ENCODE measurements at places on chromosomes 16 and 17.

DNA sequence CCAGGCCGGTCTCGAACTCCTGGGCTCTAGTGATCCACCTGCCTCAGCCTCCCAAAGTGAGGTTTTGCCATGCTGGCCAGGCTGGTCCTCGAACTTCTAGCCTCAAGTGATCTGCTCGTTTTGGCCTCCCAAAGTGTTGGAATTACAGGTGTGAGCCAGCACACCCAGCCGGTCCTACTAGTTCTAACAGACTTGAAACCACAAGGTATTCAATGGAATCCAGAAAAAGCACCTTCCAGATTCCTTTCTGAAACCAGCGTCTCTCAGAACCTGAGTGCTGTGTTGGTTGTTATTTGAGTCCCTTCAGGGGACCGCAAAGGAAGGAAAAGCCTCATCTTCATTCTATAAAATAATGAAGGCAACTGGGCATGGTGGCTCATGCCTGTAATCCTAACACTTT is 4.1 kb downstream of the KRABD2 start:
- DNase-seq, result no peak

DNA sequence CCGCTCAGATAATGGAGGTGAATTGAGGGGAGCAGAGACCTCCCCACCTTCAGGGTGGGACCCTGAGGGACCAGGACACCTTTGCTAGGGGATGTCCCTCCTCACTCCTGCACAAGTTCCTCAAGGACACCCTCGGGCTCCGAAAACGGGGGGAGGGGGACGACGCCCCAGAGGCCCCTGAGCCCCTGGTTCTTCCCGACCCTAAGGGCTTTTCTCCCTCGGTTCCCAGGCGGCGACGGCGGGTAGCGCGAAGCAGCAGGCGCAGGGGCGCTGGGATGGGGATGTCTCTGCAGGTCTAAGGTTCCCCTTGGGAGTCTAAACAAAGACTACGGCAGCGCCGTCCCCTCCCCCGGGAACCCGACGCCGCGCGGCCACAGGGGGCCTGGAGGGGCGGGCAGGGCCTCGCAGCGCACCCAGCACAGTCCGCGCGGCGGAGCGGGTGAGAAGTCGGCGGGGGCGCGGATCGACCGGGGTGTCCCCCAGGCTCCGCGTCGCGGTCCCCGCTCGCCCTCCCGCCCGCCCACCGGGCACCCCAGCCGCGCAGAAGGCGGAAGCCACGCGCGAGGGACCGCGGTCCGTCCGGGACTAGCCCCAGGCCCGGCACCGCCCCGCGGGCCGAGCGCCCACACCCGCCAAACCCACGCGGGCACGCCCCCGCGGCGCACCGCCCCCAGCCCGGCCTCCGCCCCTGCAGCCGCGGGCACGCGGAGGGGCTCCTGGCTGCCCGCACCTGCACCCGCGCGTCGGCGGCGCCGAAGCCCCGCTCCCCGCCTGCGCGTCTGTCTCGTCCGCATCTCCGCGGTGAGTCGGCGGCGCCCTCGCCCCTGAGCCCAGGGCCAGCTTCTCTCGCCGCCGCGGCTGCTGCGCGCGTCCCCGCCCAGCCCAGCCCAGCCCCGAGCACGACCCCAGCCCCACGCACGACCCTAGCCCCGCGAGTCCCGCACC is 36.7 kb upstream of the NDRG4 start:
- no peak for DNase-seq

- DNase-seq, result no peak
These were observed 126.6 kb downstream of the C16orf95 start for GRCh38 chr16:87190288-87191230.

DNA sequence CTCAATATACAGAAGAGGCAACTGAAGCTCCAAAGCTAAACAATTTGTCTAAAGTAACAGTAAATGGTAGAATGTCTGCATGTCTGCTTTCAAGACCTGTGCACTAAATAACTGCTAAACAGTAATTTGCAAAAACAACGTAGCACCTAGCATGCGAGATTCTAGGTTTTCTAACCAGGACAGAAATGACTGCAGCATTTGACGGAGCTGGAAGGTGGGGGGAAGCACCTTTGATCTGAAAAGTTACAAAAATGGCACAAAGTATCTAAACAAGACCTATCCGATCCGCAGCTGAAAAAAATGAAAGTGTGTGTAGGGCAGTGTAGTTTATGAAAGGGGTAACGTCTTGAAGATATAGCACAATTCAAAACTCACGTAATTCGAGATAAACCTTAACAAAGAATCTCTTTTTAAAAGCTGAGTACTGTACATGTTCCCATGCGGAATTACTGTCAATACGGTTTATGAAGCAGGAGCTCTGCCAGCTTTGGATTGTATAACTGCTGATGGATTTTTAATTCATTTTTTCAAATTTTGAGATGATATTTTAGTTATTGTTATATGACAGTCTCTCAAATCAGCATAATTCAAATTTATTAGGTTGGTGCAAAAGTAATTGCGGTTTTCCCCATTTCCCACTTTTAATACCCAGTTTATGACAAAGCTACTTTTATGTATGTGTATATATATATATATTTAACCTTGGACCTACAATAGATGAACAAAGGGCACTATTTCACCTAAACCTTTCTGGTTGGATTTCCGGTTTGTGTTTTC is 1.2 kb upstream of the WIPI1 start:
- no peak for DNase-seq

GRCh38 chr16:1532081-1532760 is 1.2 kb upstream of the TMEM204 start:
- no peak for DNase-seq

DNA sequence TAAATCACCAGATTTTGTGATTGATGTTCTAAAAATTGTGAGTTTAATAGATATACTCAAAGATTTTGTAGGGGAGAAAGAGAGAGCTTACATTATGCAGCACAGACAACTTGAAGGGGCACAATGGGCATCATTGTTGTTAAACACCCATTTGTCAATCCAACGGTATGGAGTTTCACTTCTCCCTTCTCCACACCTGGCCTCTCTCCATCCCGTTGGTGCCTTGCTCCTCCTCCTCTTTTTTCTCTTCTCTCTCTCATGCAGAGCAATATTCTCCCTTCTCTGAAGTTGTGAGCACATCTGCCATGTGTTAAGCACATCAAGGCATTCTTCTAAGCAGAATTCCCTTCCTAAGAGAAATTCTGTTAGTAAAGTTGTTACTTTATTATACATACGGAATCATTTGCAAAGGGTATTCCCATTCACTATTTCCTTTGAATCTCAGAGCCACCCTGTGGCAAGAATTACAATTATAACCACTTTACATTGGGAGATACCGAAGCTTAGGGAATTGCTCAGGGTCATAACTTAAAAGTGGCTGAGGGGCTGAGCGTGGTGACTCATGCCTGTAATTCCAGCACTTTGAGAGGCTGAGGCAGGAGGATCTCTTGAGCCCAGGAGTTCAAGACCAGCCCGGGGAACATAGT is 40.5 kb upstream of the SKAP1 start:
- no peak for DNase-seq

DNA sequence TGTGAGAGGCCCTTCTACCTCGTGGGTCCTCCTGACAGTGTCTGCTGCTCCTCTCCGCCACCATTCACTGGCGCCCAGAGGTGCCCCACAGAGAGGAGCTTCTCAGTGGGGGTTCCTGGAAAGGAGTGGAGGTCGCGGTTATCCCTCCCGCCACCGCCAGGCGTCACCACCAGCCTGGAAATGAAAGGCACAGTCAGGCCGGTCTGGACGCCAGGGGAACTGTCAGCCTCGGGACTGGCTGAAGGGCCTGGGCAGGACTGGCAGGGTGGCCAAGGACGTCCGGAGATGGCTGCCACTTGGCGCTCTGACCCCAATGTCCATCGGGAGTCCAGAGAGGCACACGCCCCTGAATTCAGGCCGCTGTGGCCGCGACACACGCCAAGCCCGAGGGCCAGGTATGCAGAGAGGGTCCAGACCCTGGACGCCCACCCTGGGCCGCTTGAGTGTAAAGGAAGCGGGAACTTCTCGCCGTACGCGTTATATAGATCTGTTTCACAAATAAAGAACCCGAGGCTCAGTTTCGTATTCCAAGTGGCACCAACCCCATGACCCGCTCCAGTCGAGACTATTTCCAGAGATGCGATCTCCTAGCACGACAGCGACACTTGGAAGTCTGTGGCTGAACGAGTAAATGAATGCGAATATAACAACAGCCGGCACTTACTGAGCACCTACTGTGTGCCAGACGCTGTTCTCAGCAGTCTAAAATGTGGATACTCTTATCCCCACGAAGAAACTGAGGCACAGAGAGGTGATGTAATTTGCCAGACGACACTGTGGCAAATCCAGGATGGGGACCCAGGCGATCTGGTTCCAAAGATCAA is 7.6 kb upstream of the NXPH3 start:
- peak; percentile 85 for DNase-seq

DNA sequence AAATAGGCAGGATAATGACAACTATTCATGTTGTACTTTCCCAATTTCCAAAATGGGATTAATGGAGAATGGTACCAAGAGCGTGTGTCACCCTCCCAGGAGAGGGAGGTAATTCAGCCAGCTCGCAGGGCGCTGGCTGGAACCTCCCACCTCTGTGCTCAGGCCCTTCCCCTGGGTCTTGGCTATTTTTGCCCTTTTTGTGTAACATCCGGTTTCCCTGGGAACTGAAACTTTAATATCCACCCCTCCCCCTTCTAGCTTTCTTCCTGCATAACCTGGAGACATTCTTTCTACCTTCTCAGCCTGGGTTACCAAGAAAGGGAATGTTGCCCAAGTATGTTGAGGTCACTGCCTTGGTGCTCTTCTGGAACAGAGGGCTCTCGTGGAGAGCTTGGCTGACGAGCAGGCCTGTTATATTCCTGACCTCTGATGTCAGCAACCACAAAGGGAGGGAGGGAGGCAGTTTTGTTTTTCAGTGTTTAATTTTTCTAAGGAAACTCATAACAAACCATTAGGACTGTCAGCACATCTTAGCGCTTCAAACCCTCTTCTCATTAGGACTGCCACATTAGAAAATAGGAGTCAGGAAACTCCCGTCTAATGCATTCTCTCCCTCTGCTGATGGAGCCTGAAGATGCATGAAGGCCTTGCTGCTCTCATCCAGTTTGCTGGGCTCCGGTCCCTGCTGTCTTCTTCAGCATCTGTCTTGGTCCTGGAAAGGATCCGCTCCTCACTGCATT is 25.6 kb downstream of the ITGB3 start:
- peak; percentile 81 for DNase-seq

GRCh38 chr17:64002658-64003525 is 4.7 kb downstream of the PRR29 start:
- DNase-seq, result no peak

DNA sequence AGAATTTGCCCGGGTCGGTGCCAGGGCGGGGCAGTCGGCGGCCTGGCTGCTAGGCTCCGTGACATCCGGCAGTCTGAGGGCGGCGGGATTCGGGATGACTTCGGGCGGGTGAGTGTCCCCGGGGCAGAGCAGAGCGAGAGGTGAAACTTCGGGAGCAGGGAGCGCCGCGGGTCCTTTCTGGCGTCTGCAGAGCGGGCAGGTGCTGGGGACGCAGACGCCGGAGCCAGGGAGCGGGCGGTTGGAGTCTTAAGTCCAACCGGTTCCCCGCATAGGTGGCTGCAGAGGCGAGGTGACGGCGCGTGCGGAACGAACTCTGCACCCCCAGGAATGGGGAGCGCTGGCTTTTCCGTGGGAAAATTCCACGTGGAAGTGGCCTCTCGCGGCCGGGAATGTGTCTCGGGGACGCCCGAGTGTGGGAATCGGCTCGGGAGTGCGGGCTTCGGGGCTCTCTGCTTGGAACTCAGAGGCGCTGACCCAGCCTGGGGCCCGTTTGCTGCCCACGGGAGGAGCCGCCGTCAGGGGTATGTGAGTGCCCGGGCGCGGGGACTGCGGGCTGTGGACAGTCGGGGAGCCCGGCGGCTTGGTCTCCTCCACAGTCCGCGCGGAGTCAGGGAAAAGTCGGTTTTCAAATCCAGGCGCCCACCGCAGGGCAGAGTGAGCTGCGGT is at the start of gene B4GALNT2:
TSS of gene B4GALNT2 (plus strand) at position 71 of the 666 bp plus-strand sequence. CDS start at position 95, 24 bp downstream.
- DNase-seq, result no peak

DNA sequence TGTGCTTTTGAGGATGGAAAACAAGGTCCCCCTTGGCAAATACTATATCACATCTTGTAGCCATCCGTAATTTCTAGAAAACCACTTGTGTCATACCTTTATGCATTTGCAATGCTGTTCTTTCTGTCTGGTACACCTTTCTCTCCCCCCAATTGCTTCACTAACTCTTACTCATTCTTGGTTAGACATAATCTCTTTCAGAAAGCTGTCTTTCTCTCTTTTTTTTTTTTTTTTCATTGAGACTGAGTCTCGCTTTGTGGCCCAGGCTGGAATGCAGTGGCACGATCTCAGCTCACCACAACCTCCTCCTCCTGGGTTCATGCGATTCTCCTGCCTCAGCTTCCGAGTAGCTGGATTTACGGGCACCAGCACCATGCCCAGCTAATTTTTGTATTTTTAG is 94.9 kb upstream of the C17orf78 start:
- DNase-seq, result no peak

GRCh38 chr17:76879691-76880090 is 11.5 kb downstream of the MGAT5B start:
- DNase-seq, result no peak

DNA sequence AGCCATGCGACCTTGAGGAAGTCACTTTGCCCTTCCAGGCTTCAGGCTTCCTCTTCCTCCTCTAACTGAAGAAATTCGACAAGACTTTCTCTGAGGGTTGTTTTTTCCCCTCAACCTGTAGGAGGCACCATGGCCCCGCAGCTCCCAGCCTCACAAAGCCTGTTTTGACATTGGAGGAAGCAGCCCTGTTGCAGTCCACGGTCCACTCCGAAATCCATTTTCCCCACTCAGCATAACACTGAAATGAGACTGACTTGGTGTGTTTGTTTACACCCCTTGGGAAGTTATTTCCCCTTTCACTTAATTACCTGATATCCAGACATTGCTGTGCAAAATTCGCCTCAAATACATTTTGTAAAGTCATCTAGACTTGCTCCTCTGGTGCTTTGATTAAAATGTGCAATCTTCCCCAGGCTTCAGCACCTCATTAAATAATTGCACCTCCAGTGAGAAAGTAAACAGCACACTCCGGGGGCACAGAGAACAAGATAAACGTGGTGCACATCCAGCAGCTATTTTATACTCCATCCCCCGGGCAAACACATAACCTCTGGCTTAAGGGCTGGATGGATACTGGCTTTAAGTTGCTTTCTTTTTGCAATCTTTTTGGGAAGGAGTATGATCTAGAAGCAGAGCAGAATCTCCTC is 41.4 kb upstream of the PIRT start:
- DNase-seq, result no peak

DNA sequence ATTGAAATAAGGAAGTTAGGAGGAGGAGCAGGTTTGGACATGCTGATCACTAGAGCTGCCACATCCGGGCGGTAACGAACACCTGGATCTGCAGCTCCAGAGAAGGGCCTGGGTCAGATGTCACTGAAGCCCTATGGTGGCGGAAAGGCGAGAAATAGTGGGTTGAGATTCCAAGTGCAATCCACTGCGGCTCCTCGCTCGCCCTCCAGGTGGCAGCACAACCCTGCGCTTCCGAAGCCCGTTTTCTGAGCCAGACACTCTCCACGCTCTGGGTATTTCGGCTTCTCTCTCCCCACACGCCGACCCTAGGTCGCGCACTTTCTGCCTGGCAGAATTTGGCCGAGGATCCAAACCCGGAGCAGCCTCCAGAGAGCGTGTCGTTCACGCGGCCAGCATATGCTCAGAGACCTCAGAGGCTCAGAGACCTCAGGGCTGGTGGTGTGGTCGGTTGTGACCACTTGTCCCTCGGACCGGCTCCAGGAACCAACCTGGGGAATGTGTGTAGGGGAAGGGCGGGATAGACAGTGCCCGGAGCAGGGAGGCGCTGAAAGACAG is 922 bp upstream of the SLC2A4 start:
- DNase-seq, result peak; percentile 79

GRCh38 chr16:78760611-78761010 is 661.2 kb downstream of the WWOX start:
- no peak for DNase-seq

Measured in H54 (cell line).